NCI-H2227 treated with DMSO at 0.1 percent for 48 hours (cell line): ENCODE measurements at places on chromosomes 13 and 19.

- DNase-seq, result no peak
Measured at GRCh38 chr13:28204043-28204442, 65.7 kb downstream of the PAN3 start.

- no peak for DNase-seq
Measured at GRCh38 chr13:80361883-80362327, 21.0 kb upstream of the SPRY2 start.

GRCh38 chr13:39888865-39889810, 233.7 kb downstream of the COG6 start:
- no peak for DNase-seq

DNA sequence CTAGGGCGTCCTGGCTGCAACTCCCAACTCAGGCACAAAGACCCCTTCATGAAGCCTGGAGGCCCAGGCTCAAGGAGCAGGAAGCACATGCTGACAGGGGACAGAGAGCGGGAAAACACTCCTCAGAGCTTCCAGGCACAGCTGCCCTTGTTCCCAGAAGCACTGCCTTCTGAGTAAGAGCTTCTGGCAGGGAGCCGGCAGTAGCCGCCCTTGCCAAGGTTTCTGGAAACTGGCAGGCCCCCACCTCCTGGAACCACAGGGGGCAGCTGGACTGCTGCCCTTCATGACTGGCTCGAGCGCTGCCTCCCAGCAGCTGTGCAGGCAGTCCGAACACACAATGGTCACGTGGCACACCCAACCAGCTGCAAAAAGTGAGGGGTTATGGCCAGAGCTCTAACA, 33.6 kb upstream of the EPHX3 start:
- no peak for DNase-seq

DNA sequence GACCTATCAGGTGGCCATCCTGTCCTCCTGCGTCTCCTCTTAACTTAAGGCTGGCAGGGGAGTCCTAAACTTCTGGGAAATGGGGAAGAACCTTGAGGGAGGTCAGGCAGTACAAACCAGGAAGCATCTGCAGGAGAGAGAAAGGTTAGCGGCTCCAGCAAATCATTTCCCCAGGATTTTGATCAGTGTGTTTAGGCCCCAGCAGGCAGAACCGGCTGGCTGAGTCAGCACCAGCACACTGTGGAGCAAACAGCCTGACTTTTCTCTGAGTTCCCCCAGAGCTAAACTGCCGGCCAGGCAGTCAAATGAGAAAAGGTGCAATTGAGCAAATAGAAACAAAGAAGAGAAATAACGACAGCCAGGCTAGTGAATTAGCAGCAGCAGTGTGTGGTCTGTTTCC, 46.7 kb upstream of the MEDAG start:
- no peak for DNase-seq

DNA sequence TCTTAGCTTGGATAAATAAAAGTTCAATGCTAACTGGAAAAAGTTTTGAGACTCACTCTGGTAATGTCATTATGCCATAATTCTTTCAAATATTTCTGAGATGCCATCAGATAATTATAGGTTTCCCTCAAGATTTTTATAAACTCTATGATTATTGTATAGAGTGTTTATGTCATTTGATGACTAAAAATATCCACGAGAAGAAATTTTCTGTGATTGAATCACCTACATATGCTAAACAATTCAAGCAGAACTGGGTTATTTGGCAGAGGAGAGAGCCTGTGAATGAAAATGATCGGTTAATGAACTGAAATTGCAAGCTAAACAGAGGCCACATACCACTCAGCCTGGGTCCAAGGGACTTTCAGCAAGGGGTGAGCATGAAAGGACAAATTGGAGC, 92.6 kb upstream of the TSC22D1 start:
- no peak for DNase-seq

GRCh38 chr13:42968906-42969305, 23.1 kb downstream of the EPSTI1 start:
- DNase-seq, result no peak

- no peak for DNase-seq
Measured at GRCh38 chr13:40490086-40490758, 176.2 kb downstream of the FOXO1 start.

GRCh38 chr19:11291991-11292390, 4.0 kb upstream of the TSPAN16 start:
- no peak for DNase-seq

- DNase-seq, result no peak
Measured at GRCh38 chr19:51070334-51071094, 5.6 kb upstream of the KLK13 start.

DNA sequence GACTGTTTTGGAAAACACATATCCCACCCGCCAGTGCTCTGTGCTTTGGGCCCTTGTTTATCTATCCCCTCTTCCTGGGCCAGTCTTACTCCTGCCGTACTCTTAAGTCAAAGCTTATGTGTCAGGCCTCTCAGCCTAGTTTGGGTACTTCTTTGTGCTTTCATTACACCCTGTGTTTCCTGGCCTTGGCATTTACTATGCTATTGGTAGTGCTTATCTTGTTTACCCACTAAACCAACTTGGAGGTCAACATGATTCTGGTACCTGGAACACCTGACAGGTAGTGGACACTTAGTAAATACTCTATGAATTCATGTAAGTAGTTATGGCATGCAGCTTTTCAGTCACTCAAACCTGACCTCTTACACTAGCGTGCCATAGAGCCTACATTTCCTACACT, 2.4 kb downstream of the POLR1D start:
- DNase-seq, result no peak

GRCh38 chr13:78460176-78460575, 143.2 kb downstream of the POU4F1 start:
- no peak for DNase-seq

DNA sequence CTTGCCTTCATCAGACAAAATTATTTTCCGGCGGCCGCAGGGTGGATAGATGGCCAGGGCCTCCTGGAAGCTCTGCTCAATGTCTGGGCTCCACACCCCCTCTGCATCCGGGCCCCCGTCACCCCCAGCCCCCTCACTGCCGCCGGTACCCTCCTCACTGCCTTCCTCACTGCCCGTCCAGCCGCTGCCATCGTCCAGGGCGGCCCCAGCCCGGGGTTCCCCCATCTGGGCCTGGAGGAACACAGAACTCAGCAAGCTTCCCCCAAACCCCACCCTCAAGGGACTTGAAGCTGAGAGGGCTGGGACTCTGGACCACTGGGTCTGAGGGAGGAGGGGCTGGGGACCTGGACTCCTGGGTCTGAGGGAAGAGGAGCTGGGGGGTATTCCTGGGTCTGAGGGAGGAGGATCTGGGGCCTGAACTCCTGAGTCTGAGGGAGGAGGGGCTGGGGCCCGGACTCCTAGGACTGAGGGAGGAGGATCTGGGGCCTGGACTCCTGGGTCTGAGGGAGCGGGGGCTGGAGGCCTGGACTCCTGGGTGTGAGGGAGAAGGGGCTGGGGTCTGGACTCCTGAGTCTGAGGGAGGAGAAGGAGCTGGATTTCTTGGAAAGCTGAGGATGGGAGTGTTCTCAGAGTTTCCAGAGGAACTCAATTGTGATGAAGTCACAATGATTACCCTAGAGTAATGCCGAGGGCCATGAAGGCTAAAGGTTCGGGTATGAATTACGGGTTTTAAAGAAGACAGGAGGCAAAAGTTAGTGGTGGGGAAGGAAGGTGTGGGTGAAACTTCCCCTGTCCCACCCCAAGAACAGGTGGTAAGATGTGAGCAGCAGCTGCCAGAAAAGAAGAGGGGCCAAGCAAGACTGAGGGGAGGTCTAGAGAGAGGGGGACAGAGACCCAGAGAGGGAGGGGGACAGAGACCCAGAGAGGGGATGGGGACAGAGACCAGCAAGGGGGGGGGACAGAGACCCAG, 2.1 kb downstream of the TEAD2 start:
- no peak for DNase-seq
